ENCODE measurements at places on chromosomes 2 and 18. TPM values are rescaled to one million over a fixed set of nuclear protein-coding genes. Genes with fewer than 3 reads are reported as not detected.

DOK6 gene
- total RNA-seq = 2.0 TPM

CYP26B1 gene
- not detected for total RNA-seq

MATN3 gene
- total RNA-seq = 0.58 TPM

DNA sequence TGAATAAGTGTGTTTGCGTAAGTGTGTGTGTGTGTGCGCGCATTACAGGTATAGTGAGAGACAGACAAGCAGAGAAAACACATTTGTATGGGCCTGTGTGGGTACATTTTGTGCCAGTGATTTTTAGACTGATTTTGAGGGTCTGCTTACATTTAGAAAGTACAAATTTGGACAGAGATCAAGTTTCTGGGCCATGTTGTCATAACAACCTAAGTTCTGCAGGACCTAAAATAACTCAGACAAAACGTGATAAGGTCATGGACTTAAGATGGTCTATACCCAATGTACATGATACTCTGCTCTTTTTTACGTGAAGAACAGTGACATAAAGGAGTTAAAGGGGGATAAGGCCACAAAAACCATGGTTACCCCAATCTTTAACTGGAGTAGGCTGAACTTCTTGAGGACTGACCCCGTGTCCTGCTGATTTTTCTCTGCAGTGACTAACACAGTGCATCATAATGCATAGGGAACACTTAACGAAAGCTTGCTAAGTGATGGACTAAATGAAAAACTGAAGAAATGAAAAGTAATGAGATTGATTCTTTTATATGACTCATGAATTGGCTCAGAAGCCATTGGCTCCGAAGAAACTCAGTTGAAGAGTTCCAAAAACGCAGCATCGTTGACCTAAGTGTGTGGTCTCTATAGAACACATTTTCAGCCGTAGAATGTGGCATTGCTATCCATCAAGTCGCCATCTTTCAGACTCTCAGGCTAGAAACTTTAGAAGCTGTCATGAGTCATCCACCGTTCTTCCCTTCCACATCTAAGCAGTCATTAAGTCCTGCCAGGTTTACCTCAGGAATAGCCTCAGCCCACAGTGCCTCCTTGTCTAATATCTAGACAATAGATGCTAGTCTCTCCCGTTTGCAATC lies 61.6 kb upstream of the NCOA1 start:
- no peak for DNase-seq

GRCh38 chr18:12049978-12050811 lies 43.4 kb upstream of the ANKRD62 start:
- no peak for DNase-seq
